ENCODE measurements at places on chromosomes 6 and 20.
A peak's percentile ranks its signal among the peaks of the same experiment; 100 is the strongest.

DNA sequence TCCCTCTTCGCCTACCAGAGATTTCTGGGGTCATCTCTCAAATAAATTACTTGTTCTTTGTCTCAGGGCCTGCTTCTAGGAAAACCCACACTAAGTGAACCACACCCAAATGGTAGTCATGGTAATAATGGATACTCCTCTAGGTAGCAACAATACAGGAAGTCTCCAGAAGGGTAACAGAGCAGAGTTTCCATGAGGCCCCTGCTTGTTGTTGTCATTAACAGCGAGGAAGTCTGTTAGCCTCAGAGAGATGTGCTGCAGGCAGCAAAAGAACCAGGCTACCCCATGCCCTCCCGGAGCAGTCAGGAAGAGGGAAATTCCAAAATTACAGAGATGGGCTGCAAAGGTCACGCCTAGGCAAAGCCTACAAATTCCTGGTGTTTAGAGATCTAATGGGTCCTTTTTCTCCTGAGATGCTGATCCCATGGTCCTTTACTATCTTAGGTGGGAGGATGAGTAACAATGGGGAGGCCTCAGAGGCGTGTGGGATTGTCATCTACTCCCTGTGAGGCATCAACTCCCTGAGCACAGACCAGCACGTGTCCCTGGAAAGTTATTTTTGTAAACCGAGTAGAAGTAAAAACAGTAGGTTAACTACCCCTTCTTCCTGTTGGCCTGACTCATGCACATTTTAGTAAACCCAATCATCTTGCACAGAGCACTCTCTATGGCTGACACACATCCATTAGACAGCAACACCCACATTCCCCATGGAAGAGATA is 10.1 kb downstream of the ISM1 start:
- DNase-seq, result peak; percentile 42

DNA sequence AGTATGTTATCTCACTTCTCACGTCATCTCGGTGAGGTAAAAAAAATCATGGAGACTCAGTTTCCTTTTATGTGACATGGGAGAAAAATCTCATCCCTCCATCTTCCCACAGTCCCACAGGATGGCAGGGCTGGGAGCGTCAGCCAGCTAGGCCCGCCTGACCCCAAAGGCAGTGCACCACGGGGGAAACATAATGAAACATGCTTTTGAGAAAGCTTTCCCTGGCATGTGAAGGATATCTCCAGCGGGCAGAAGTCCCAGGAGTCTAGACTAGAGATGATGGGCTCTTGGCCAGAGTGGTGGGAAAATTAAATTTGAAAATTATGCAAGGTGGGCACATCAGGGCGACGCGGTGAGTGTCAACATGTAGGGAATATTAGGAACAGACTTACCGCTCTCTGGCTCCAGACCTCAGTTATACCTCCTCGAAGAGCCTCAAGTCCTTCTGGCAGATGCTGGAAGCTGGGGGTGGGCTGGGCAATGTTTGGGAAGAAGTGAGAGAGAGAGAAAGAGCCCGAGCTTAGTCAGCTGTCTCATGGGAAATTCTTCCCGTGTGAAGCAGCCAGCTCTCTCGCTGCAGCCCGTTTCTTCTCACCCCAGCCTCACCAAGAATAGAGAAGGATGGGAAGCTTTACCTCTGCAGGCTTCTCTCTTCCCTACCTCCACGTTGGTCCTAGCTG is 52.3 kb downstream of the MOCS1 start:
- DNase-seq, result no peak

- no peak for DNase-seq
These were observed 33.2 kb downstream of the PLEKHG1 start for GRCh38 chr6:150632785-150633485.

DNA sequence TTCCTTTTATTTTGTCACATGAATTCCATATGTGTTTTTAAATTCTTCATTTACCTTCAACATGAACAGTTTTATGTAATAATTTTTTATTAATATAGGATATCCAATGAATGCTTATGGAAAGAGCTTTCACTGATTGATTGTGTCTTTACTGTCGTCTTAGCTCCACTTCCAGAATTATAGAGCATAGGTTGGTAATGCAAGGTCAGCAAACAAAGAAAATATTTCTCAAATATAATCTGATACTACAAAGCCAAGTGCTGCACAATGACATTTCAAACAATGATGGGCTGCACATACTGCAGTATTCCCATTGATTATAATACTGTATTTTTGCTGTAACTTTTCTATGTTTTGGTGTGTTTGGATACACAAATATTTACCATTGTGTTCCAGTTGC is 275.7 kb upstream of the RSPO3 start:
- DNase-seq, result no peak

DNA sequence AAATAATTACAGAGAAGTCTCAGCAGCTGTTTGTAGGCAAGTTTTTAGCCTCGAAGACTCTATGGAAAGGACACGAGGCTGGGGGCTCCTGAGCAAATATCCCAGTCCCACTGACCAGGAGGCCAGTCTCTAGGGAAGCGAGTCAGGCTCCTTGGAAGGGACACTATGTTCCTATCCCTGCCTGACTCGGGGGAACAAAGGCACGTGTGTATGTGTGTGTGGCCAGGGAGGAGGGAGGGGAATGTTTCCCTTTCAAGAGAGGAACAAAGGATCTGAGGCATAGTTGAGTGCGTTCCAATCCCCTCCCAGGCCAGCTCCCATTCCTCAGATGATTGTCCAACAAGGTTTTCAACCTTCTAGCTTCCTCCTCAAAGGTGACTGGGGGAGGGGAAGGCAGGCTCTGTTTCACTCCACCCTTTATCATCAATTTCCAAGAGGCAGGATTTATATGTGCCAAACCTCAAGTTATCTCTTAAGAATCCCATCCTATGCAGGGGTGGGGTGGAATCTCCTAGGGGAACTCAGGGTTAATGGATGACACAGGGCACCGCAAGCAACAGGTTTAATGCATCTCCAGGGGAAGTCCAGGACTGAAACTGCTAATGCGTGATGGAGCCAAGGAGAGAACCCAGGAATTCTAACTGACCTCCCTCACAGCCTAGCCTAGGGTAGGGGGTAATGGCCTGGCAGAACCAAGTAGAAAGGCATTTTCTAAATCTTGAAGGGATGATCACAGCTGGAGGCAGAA is 9.9 kb downstream of the BCL2L1 start:
- DNase-seq, result no peak

- DNase-seq, result no peak
These were observed 238.6 kb downstream of the LRFN2 start for GRCh38 chr6:40348591-40348990.

- DNase-seq, result no peak
These were observed 55.7 kb upstream of the PREP start for GRCh38 chr6:105458551-105458950.

DNA sequence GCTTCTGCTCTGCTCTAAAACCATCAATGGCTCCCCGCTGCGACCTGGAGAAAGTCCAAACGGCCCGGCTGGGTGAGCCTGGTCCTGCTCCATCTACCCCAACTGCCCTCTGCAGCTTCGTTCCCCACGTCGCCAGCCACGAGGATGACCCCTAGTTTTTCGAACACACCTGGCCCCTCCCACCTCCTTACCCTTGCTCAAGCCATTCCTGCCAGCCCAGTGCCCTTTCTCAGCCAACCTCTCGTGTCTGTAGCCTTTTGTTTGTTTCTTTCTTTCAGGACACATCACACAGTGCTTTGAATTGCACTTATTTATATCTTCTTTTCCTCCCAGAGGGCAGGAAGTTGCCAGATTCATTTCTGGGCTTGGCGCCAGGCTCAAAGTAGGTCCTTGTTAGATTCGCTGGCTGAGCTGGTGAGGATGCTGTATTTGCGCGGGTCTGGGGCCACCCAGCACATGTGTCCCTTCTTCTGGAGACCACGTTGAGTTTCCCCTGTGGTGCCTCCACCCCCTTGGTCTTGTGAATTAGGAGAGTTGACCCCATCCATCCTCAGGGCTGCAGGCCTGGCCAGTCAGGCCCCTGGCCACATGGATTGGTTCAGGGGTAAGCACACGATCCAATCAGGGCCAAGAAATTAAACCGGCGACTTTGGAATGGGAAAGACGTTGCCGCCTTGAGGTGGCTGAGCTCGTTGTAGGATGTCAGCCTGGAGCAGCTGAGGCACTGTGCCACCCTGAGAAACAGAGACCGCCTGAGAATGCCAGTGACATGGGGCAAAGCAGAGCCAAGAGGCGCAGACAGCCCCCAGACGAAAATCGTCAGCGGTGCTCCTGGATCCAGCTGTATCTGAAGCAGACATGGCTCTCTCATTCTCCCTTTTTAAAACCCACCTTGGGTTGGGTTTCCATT is 156.0 kb downstream of the CEBPB start:
- no peak for DNase-seq

DNA sequence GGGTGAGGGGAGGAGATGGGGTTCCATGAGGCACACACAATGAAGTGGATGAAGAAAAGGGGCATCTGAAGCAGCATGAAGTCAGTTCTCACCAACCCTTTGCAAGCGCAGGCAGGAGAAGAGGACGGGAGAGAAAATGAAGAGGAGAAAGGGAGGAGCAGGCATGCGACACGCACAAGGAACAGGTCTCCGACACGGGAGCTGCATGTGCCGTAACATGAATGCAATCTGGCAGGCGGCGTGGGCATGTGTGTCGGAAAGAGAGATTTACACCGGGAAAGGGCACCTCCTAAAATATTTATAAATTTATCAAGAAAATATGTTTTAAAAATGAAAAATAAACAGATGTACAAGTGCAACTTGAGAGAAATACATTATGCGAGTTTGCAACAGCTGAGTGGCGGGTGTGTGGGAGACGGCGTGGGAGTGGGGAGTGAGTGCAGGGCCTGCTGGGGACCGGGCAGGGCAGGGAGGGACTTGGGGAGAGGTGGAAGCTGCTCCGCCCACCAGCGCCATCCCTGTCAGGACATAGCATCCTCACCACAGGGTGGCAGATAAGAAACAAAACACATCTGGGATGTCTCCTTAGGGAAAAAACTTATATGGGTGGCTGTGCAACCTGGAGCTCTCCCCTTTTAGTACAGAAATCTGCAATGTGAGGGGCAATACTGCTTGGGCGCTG is 40.6 kb downstream of the GJA10 start:
- DNase-seq, result no peak

- no peak for DNase-seq
These were observed 129.7 kb upstream of the BTN3A2 start for GRCh38 chr6:26235302-26235670.

DNA sequence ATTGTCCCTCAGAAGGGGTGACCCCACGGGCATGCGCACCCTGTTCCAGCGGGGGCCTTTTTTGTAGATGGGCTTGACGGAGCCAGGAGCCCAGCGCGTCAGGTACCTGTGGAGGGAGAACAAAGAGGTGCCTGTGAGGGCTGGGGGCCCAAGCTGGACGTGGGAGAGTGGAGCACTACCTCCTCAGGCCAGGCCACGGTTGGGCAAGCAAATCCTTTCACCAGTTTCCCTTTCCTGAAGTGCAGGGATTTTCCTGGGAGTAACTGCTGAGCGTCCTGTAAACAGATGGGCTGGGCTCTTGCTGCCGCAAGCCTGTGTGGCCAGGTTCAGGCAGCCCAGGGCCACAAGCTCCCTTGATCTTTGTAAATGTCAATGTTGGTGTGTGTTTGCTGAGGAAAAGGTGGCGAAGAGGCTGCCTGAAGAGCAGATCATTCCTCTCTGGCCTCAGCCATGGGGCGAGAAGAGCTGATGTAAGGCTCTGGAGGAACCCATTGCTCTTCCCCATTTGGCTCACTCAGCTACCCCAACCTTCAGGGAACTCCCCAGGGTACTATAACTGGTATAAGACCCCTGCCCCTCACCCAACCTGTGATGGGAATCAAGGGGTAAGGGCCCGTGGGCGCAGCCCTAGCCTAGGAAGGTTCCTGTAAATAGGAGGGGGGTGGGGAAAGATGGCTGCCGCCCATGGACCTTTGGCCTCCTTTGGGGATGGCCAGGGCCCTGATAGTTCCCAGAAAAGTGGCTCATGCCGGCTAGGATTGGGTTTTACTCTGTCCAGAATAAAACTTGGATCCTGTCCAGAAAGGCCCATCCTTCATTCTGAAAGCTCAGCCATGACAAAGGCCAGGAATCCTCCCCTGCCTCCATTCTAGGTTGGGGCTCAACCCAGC is 15.5 kb downstream of the MRPS18A start:
- DNase-seq, result no peak

DNA sequence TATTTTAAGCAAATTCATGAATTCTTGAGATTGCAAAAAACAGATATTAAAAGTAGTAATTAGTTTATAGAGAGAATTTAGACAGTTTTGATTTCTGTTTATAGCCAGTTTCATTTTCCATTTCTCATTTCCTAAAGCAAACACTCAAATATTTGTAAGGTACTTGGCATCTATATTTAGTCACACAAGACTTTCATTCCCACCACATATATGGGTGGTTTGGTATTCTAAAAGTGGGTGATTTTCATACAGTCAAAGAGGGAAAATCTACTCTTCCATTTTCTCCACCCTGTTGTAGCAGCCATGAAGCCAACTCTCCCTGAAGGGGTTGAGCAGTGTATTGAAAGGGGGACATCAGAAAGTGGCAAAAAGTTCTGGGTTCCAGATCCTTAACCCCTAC is 181.1 kb upstream of the SUPT3H start:
- no peak for DNase-seq

GRCh38 chr6:169189182-169189581 is 64.5 kb downstream of the THBS2 start:
- DNase-seq, result no peak

DNA sequence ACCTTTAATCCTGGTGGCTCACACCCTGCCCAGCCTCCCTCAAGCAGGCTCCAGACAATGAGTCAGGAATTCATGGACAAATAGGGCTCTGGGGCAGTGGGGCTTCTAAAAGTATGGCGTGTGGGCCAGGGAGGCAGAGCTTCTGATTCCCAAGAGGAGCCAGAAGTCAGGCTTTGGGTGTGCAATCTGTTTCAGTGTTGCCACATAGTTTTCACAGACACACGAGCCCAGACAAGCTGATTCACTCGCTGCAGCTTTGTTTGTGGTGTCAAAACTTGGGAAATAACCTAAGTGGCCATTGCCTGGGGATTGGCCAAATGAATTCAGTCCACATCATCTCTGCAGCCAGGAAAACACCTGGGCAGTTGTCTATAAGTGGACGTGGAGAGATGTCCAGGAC is 9.2 kb downstream of the PEDS1 start:
- no peak for DNase-seq

DNA sequence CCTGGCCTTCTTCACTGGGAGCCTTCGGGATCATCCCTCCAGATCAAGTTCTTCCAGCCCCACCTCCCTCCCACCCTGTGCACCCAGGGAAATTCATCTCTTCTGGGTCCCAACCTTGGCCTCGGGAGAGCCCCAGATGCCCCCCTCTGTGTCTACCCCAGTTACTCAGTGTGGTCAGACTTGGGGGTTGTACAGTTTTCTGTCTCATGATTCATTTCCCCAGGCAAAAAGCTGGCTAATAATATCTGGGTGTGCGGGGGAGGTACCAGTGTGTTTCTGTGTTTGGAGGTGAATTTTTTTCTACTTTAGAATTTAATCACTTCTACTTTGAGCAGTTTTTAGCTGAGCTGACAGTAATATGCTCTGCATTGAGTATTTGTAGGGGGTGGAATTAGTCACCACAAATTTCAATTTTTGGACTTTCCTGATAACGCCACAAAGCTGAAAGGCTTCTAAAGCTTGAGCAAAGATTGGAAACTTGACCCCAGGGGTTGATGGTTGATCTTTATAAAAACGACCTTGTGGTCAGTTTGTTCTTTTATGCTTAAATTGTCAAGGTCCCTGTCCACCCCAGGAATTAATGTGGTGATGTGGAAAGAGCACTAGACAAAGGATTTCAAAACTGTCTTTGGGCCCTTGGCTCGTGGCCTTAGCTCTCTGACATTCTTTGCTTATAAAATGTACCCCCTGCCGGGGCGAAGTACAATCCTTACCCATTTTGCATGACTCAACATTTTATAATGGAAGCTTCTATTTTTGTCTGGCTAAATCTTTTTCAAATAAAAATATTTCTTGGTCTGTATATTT is 284.7 kb upstream of the TAB2 start:
- no peak for DNase-seq

Measured in CMK (cell line).